ENCODE measurements at places on chromosomes 7 and 10. TPM values are rescaled to one million over a fixed set of nuclear protein-coding genes. Genes with fewer than 3 reads are reported as not detected.

GRCh38 chr7:6268023-6268900 lies 4.2 kb downstream of the CYTH3 start:
- no peak for DNase-seq

DNA sequence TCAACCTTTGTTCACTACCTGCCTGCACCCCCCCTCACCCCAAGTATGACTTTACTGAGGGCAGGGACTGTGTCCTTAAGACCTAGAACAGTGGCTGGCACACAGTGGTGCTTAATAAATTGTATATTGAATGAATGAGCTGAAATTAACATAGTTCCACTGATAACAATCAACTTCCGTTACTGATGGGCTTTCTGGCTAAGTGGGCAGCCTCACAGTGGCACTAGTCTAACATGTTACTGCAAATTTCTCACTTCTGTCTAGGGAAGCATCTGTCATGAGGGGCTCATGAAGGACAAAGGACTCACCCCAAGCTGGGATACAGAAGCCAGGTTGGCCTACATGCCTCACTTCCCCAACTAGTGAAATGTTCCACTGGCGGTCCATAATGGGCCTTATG lies 79.3 kb downstream of the CTTNBP2 start:
- DNase-seq = no peak

Gene CLEC2L
- total RNA-seq = not detected

Gene HMX2
- total RNA-seq = not detected

DNA sequence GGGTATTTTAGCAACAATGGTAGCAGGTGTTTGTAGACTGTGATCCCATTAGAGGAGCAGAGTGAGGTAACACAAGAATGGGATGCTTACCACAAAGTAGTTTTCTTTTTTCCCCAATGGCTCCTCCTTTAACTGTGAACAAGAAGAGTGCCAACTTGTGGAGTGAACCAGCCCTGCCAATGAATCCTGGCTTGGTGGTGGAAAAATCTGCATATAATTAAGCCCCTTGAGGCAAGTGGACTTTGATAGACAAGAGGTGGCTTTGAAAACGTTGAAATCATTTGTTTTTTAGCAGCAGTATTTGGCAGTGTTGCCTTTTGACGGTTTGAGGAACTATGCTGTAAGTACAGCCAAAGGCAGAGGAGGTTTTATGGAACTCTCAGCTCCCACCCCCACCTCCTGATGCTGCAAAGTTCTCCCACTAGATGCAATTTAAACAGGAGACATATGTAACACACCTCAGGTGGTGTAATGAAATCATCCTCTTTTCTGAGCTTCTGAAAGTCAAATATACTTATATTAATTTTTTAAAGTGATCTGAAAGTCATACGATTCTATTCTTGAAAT lies 295.6 kb downstream of the DPP6 start:
- DNase-seq = no peak

Gene ARHGEF5
- 0.70 TPM for total RNA-seq

Gene CALML5
- total RNA-seq = not detected

DNA sequence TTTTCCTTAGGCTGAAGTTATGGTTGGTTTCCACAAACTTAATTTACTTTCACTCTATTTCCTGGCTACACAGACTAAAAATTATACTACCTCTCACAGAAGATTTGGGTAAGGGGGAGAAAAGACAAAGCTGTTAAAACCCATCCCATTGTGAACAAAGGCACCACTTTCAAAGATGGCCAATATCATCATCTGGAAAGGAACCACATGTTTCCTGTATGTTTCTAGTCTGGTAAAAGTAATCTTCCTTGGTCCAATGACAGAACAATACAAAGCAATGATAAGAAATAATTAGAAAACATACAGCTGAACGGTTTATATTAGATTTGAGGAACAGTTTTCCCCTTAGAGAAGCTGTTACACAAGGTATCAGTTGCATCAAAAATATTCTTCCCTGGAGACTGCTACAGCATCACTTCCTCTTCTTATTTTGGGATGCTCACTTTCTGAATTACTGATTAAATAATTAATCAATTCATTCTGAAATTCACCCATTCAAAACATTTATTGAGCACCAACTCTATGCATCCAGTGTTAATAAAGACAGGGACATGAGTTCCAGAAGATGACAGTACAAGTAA lies 8.5 kb upstream of the SFR1 start:
- no peak for DNase-seq

Measured in myocyte (in vitro differentiated cells).